CD4-positive, alpha-beta T cell treated with Interleukin-4 for 4 hours (primary cell): ENCODE measurements at places on chromosomes 12 and 14.

- DNase-seq: no peak
These were observed 246.6 kb upstream of the CCDC196 start for GRCh38 chr14:66239589-66239988.

- no peak for DNase-seq
These were observed 12.7 kb upstream of the SLC2A3 start for GRCh38 chr12:7948589-7949260.

GRCh38 chr14:83994020-83994419 is 1535.9 kb upstream of the FLRT2 start:
- DNase-seq: no peak

DNA sequence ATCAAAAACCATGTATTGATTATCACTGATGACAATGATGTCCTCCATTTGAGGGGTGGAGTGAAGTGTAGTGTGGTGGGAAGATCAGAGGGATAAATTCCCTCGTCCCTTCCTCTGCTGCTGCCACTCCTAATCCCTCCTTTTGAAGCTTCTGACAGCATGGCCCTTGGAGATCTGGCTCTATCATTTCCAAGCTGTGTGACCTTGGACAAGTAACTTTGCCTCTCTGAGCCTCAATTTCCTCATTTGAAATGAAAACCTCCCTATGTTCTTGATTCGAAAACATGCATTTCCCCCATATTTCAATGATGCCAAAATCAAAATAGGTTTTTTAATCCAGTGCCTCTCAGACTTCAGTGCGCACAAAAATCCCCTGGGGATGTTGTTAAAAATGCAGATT is 231.6 kb downstream of the RBM19 start:
- DNase-seq: no peak

- DNase-seq: no peak
These were observed 1.6 kb upstream of the ACVRL1 start for GRCh38 chr12:51905471-51906429.

DNA sequence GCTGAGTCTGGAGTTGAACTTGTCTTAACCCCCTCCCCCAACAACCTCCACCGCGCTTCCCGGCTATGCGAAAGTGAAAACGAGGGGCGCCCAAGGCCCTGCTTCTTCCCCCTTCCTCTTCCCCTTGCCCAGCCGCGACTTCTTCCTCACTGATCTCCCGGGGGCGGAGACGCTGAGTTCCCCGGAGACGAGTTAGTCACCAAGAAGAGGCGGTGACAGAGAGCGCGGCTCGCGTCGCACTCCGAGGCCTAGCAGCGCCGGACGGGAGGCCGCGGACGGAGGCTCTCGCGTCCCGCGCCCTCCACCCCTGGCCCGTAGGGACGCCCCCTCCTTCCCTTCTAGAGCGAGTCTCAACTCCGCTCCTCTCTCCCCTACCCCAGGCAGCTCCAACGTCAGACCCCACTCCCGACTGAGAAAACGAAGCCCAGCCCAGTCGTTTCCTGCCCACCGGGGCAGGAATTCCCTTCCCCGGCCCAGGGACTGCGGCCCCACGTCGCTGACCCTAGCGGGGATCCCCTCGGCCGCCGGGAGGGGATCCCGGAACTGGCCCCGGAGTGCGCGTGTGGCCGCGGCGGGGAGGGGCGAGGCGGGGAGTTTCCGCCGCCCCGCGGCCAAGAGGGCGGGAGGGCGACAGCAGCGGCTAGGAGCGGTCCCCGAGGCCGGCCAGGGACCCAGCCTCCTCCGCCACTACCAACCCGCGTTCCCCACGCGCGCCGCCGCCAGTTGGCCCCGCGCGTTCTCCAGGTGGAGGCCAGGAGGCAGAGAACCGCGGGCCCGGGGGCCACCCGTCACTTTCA is 1.4 kb downstream of the BAZ1A start:
- DNase-seq: peak; percentile 87

- DNase-seq: no peak
These were observed 413.4 kb downstream of the BCAT1 start for GRCh38 chr12:24535334-24536069.
